Stimulated activated CD4-positive, alpha-beta T cell treated with anti-CD3 and anti-CD28 coated beads, Interleukin-1b, Interleukin-23, amount 100 ng/mL, for 4 hours (primary cell): ENCODE measurements at places on chromosomes 3 and 15.

GRCh38 chr15:55873024-55873720 is 120.2 kb downstream of the NEDD4 start:
- DNase-seq: no peak

GRCh38 chr15:38992930-38993329 is 428.3 kb upstream of the RASGRP1 start:
- no peak for DNase-seq

DNA sequence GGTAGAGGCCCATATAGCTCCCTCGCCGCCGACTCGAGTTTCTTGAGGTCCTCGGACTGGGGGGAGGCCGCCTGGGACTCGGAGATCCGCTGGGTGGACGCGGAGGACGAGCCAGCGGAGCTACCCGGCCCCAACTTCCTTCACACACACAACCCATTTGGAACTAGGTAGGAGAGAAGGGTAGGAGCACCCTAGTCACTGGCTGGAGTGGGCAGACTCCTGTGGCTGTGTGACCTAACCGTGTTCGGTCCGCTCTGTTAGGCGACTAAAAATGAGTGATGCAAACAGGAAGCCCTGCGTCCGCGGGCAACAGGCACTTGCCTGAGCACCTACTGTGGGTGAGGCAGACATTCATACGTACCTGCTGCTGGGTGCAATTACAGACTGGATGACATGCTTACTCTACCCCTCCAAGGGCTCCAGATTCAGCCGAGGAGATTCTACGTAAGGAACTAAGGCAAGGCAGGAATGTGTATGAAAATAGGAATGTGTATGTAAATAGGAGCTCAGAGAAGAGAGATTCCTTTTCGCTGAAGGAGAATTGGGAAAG is 4.6 kb upstream of the SIN3A start:
- DNase-seq: peak; percentile 28

- no peak for DNase-seq
Measured at GRCh38 chr3:108959017-108959416, 5.3 kb upstream of the GUCA1C start.

DNA sequence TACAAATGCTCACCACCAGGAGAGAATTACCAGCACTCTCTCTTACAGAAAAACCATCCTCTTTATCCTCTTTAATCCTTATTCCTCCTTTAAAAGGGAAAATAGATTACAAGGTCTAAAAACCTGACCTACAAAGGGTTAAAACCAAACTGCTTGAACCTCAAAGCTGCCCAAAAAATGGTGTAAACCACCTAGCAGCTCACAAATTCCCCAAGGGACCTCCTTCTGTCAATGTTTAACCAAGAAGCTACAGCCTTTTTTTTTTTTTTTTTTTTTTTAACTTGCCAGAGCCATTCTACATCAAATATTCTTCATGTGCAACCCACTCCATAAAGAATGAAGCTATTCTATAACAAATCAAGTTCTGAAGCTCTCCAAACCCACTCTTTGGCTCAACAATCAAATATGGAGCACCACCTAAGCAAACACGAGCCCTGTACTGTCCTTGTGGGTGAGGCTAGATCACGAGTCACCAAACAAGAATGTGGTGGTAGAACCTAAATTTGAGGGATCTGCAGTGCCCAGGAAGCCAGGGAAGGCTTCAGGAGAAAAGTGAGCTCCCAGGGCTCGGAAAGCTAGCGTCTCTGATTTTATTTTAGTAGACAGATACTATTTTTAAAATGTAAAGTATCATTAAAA is 20.1 kb downstream of the OSBPL10 start:
- no peak for DNase-seq

DNA sequence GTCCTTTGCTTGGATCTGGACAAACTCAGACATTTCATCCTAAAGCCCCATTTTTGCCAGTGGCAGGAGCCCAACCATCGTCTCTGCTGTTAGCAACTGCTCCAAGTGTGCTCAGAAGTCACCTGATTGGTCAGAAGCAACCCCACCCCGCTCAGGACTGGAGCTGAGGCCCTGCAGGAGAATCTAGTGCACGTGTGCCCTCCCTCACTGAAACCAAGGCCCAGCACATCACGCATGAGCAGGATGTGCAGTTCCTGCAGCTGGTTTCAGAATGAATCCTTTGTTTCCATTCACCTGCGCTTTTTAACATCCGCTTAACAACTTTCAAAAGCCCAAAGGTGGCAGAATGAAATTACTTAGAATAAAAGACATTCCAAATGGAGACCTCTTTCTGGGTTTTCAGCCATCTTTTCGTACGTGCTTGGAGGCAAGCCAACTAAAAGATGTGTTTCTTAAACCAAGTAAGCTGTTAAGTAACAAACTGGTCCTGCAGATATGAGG is 81.2 kb downstream of the SRGAP3 start:
- DNase-seq: peak; percentile 8

DNA sequence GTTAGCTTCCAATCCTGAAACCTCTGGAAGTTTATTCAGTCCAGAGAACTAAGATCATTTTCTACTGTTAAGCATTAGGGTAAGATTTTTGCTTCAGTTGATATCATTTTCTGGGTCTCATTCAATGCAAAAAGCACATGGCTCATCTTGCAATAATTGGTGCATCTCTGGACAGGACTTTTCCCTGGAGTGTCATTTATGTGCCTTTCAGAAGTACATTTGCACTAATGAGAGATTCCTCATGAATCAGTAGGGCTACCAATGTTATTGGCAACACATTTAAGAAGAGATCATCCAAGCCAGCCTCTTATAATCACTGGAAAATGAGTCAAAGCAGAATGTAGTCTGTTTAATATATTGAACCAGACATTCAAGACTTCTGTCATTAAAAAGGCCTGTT is 224.2 kb upstream of the CHRNA7 start:
- no peak for DNase-seq
